ENCODE measurements at places on chromosomes 5 and 9. TPM values are rescaled to one million over a fixed set of nuclear protein-coding genes. Genes with fewer than 3 reads are reported as not detected.
A peak's percentile ranks its signal among the peaks of the same experiment; 100 is the strongest.

- peaks cover 8% of the 10 kb centered on the region for H3K27me3 ChIP-seq
- peak within 1 kb of the TSS; percentile 72 for H3K4me3 ChIP-seq
- peaks cover 3% of the 10 kb centered on the region for H3K4me1 ChIP-seq
- H3K36me3 ChIP-seq: no peaks in the 10 kb centered on the region
These were observed at the start of gene F2RL1 for GRCh38 chr5:76818844-76819831. F2RL1 (plus strand) TSS chr5:76819030; CDS start chr5:76819183, 153 bp downstream.

DNA sequence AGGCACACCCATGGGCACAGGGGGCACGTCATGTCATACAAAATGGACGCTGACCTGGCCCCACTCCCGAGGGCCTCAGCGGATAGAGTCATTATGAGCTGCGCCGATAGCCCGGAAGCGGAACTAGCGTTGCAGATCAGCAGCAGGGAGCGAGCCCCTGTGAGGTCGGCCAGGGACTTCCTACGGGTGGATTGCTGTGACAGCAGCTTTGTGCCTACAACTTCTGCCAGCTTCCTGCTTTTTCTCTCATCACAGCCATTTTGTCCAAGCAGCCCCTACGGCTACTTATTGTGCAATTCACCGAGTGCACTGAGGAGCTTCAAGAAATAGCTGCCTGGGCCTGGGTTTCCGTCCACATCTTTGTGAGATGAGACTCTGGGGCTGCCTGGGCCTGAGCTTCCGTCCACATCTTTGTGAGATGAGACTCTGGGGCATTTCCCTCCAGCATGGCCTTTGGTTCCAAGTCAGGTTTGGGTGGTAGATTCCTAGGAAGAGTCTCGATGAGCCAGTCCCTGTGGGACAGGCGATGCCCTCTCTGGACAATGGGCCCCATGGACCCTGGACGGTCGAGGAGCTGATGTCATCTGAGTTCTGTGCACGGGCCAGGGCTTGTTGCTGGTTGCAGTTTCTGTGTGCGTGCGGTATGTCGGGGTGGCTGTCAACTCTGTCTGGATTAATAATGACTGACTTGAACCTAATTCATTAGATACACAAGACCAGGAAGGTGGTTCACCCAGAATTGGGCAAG is 67.0 kb upstream of the GNE start:
- H3K4me3 ChIP-seq: no peak overlapping the region
- H3K27ac ChIP-seq: no peak overlapping the region
- DNase-seq: no peak
- peaks cover 5% of the 10 kb centered on the region for H3K4me1 ChIP-seq
- H3K36me3 ChIP-seq: no peaks in the 10 kb centered on the region

DNA sequence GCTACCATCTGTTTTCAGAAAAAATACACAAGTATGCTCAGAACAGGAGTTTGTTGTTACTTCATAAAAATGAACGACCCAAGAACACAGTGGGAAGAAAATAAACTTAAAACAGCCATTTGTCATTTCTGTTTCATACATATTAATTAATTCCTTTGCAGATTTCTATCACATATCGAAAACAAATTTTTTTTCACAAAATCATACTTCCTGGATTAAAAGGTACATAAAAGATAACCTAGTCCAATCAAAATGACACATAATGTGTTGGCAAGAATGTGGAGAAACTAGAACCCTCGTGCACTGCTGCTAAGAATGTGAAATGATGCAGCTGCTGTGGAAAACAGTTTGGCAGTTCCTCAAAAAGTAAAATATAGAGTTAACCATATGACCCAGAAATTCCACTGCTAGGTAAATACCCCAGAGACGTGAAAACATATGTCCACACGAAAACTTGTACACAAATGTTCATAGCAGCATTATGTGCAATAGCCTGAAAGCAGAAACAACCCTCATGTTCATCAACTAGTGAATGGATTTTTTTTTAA is 46.0 kb downstream of the MYO10 start:
- no peak overlapping the region for H3K4me3 ChIP-seq
- peaks cover 35% of the 10 kb centered on the region for H3K4me1 ChIP-seq
- H3K27me3 ChIP-seq: no peaks in the 10 kb centered on the region

DNA sequence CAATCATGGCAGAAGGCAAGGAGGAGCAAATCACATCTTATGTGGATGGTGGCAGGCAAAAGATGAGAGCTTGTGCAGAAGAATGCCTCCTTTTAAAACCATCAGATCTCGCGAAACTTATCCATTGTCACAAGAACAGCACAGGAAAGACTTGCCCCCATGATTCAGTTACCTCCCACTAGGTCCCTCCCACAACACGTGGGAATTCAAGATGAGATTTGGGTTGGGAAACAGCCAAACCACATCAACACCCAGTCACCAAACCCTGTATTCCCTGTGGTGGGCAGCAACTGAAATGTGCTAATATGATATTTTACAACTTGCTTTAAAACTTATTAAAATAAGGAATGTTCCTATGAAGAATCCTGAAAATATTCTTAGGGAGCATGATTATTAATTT is 54.2 kb downstream of the RASGRF2 start:
- no peak overlapping the region for H3K4me3 ChIP-seq
- H3K4me1 ChIP-seq: no peaks in the 10 kb centered on the region
- H3K36me3 ChIP-seq: no peaks in the 10 kb centered on the region
- DNase-seq: no peak
- H3K27ac ChIP-seq: no peak overlapping the region
- no peaks in the 10 kb centered on the region for H3K27me3 ChIP-seq

GRCh38 chr9:115373710-115374045 is 255.7 kb upstream of the TNC start:
- H3K36me3 ChIP-seq: no peaks in the 10 kb centered on the region
- H3K4me1 ChIP-seq: no peaks in the 10 kb centered on the region
- no peak overlapping the region for H3K4me3 ChIP-seq
- H3K27me3 ChIP-seq: no peaks in the 10 kb centered on the region
- DNase-seq: no peak

GRCh38 chr5:81251922-81252321 is 18.8 kb downstream of the CKMT2 start:
- no peaks in the 10 kb centered on the region for H3K27me3 ChIP-seq
- no peaks in the 10 kb centered on the region for H3K36me3 ChIP-seq
- no peak for DNase-seq
- no peak overlapping the region for H3K4me3 ChIP-seq

DNA sequence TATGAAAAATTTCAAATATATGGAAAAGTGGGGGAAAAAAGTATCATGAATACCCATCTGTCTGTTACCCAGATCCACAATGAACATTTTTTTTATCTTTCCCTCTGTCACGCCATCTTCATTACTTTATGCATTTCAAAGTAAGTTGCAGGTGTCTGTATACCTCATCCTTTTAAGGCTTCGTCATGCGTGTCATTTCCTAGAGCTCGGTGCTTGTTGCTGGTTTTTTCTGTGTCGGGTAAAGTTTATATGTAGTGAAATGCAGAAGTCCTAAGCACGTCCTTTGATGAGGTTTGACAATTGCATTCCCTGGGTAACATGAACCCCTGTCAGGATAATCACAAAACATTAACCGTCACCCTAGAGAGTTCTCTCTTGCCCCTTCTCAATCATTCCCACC is 52.1 kb downstream of the DAPK1 start:
- peaks cover 5% of the 10 kb centered on the region for H3K4me1 ChIP-seq
- no peaks in the 10 kb centered on the region for H3K36me3 ChIP-seq
- H3K27ac ChIP-seq: no peak overlapping the region
- H3K4me3 ChIP-seq: no peak overlapping the region
- H3K27me3 ChIP-seq: no peaks in the 10 kb centered on the region

DNA sequence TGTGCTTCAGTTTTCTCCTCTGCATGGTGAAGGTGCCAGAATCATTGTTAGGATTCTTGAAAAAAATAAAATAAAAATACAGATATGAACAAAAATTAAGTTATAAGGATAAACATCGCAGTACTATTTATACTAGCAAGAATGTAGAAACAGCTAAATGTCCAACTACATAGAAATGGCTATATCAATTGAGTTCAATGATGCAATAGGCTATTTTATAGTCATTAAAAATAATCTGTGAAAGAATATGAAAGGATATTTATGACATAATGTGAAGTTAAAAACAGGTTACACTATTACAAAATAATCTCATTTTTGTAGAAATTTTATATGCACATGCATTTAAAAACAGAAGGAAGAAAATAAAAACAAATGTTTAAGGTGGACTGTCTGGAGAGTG is 198.7 kb upstream of the TRIM32 start:
- no peaks in the 10 kb centered on the region for H3K4me1 ChIP-seq
- H3K27me3 ChIP-seq: no peaks in the 10 kb centered on the region
- no peak overlapping the region for H3K4me3 ChIP-seq
- no peak overlapping the region for H3K27ac ChIP-seq
- no peak for DNase-seq

- H3K4me3 ChIP-seq: no peak overlapping the region
- H3K27ac ChIP-seq: no peak overlapping the region
- no peaks in the 10 kb centered on the region for H3K27me3 ChIP-seq
- H3K4me1 ChIP-seq: no peaks in the 10 kb centered on the region
- H3K36me3 ChIP-seq: no peaks in the 10 kb centered on the region
These were observed 63.9 kb downstream of the KIAA1958 start for GRCh38 chr9:112550531-112550930.

DNA sequence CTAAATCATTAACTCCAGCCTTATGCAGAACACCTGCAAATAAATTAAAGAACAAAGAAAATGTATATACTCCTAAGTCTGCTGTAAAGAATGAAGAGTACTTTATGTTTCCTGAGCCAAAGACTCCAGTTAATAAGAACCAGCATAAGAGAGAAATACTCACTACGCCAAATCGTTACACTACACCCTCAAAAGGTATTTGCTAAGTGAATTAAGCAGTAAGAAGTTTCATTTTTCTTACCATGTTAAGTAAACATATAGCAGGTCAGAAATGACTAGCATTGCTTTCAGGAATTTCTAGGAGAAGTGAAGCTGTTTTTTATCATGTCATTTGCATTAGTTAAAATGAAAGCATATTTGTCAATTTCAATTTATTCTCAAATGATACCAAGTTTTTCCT is 92.7 kb downstream of the MELK start:
- H3K4me3 ChIP-seq: no peak overlapping the region
- no peak overlapping the region for H3K27ac ChIP-seq
- H3K4me1 ChIP-seq: no peaks in the 10 kb centered on the region
- DNase-seq: no peak
- H3K36me3 ChIP-seq: no peaks in the 10 kb centered on the region
- H3K27me3 ChIP-seq: no peaks in the 10 kb centered on the region

GRCh38 chr5:149953436-149954121 is 7.0 kb upstream of the SLC26A2 start:
- no peaks in the 10 kb centered on the region for H3K27me3 ChIP-seq
- H3K36me3 ChIP-seq: no peaks in the 10 kb centered on the region
- DNase-seq: no peak
- H3K27ac ChIP-seq: no peak overlapping the region
- H3K4me1 ChIP-seq: no peaks in the 10 kb centered on the region

DNA sequence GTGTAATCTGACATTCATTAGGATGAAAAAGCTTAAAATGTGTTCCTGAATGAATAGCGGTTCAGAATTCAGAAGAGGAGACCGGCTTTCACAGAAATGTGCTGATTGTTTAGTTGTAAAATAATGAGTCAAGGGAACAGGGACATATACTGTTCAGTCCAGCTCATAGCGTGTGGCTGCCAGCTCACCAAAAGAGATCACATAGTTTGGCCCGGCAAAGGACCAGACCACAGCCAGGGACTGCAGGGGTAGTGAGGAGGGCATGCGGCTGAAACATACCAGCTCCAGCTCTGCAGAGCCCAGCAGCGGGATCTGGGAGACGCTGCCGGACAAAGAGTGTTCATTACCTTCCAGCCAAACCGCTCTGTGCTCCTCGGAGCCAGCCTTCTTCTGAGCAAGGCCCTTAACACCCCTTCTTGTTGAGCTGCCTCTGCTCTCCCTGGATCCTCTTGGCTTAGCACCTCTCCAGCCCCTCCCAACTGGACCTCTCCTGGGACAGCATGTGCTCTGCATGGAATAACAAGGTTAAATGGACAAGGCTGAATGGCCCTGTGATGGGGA is 116.8 kb upstream of the CNTLN start:
- DNase-seq: no peak
- no peak overlapping the region for H3K27ac ChIP-seq
- H3K4me1 ChIP-seq: no peaks in the 10 kb centered on the region
- no peaks in the 10 kb centered on the region for H3K27me3 ChIP-seq
- H3K36me3 ChIP-seq: no peaks in the 10 kb centered on the region

GRCh38 chr5:71744009-71744790 is 25.1 kb downstream of the CARTPT start:
- H3K27ac ChIP-seq: no peak overlapping the region
- H3K4me3 ChIP-seq: no peak overlapping the region
- no peaks in the 10 kb centered on the region for H3K27me3 ChIP-seq
- DNase-seq: no peak
- H3K36me3 ChIP-seq: no peaks in the 10 kb centered on the region

Gene DMRTA1
- total RNA-seq: 3.2 TPM

Gene CTNND2
- total RNA-seq: 1.2 TPM

Gene ASPN
- total RNA-seq: 27.5 TPM

Gene OGN
- 11.8 TPM for total RNA-seq

Gene SLC45A2
- not detected for total RNA-seq

Gene TJP2
- 116 TPM for total RNA-seq

All from left lung (tissue), 14 donors.